T-cell (primary cell): ENCODE measurements at places on chromosomes 12 and 14. TPM values are rescaled to one million over a fixed set of nuclear protein-coding genes. Genes with fewer than 3 reads are reported as not detected.

- no peak for DNase-seq
These were observed 178.0 kb upstream of the FKBP4 start for GRCh38 chr12:2616763-2617162.

- DNase-seq, result no peak
These were observed 668 bp downstream of the RAPGEF3 start for GRCh38 chr12:47757840-47758583.

GRCh38 chr14:92905667-92906066 lies 17.3 kb upstream of the CHGA start:
- no peak for DNase-seq

- DNase-seq, result no peak
These were observed 2.3 kb downstream of the C1QL4 start for GRCh38 chr12:49334681-49335080.

DNA sequence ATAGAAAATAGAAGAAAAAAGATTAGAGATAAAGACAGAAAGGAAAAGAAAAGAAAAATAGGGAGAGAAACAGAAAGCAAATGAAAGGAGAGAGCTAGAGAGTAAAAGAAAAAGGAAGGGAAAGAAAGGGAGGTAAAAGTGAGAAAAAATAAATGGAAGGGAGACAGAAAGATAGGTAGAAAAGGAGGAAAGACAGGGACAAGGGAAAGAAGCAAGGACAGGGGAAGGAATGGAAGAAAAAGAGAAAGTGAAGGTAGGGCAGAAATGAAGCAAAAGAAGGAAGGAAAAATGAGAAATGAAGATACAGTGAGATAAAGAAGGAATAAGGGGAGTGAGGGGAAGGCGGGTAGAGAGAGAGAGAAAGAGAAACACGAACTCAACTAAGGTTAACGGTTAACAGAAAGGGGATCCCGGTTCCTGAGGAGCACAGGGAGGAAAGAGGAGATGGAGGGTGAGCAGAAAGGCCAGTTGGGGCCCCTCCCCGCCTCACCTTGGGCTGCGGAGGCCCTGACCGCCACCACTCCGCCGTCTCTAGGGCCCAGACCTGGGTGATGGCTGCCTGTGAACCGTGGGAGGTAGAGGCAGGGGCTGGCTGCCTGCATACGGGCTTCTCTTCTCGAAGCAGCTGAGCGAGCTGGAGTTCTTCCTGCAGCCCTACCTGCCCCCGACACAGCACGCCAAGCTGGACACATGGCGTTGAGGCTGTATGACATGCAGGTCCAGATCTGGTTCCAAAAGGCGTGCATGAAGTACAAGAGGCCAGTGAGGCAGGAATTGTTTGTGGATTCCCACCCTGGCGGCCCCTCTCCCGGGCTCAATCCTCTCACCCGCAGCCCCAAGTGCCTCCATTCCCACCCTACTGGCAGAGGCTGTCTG lies 59.5 kb downstream of the SMUG1 start:
- DNase-seq, result no peak

- DNase-seq, result no peak
These were observed 21.0 kb upstream of the FAIM2 start for GRCh38 chr12:49924628-49925246.

DNA sequence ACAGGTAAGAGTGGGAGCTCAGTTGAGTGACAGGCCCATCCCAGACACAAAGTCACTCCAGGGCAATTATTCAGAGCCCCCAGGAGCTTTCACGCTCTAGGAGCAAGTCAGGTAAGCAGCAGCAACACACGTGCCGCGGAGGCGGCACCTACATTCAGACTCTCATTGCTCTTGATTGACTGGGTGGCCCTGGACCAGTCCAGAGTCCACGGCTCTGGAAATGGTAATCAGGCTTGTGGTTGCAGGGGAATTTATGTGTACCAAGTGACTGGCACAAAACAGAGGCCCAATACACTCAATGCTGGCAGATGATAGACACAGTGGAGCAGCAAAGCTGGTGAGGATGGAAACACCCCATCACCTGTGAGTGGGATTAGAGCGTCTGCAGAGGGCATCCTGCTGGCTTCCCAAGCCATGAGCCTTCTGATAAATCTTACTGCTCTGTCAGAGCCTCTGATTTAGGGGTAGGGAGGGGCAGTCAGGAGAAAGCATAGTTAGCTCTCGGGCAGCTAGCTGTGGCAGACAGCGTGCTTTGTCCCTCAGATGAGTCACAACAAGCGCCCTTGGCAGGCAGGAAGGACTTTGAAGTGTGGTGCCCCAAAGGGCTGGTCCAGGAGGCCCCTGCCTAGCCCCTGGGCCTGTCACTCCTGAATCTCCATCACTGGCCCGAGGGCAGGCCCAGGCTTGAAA lies 344.7 kb downstream of the CACNA1C start:
- DNase-seq, result no peak

FOXN4 gene
- total RNA-seq, result not detected

ARID2 gene
- total RNA-seq, result 67.6 TPM

KRT1 gene
- total RNA-seq, result 15.4 TPM

GPRC5D gene
- not detected for total RNA-seq

CLEC4C gene
- total RNA-seq, result not detected
